Dermis blood vessel endothelial cell (primary cell): ENCODE measurements at places on chromosomes 5 and 9. TPM values are rescaled to one million over a fixed set of nuclear protein-coding genes. Genes with fewer than 3 reads are reported as not detected.

The PCA3 gene
- under 0.01 and 0.33 TPM in 2 replicates for total RNA-seq

The GCNT4 gene
- 0.19 and 0.34 TPM in 2 replicates for total RNA-seq

The CDC20B gene
- total RNA-seq = 0.05 TPM in 1 of 2 replicates, not detected in the other

The DAB2 gene
- 118 and 129 TPM in 2 replicates for total RNA-seq

The TYRP1 gene
- total RNA-seq = 0.23 and 0.85 TPM in 2 replicates

The BARHL1 gene
- total RNA-seq = not detected in 2 replicates

DNA sequence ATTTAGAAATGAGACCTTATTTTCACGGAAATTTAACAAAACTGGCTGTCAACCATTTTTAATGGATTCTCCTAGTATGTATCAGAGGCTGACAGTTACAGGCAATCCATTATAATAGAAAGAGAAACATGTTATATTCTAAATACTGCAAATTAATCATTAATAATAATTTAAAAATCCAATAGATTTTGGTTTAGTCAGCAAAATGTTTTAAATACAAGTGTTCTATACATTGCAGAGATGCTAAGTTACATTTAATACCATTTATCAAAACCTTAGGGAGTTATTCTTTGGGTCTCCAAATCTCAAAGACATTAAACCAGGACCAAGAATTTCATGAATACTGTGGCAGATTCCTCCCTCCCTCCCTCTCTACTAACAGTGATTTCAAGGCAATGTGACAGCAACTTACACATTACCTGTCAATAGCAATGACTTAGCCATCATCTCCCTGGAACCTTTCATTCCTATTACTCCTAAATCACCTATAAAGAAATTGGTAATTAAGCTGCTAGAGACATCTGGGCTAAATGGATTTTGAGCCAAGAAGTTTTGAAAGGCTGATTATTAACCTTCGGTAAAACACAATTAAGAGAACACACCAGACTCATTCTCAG is 768.5 kb upstream of the DMAC1 start:
- DNase-seq = no peak

GRCh38 chr5:170365011-170365410 is 24.2 kb downstream of the KCNMB1 start:
- no peak for DNase-seq

GRCh38 chr5:135592312-135593045 is 13.7 kb upstream of the CXCL14 start:
- no peak for DNase-seq

DNA sequence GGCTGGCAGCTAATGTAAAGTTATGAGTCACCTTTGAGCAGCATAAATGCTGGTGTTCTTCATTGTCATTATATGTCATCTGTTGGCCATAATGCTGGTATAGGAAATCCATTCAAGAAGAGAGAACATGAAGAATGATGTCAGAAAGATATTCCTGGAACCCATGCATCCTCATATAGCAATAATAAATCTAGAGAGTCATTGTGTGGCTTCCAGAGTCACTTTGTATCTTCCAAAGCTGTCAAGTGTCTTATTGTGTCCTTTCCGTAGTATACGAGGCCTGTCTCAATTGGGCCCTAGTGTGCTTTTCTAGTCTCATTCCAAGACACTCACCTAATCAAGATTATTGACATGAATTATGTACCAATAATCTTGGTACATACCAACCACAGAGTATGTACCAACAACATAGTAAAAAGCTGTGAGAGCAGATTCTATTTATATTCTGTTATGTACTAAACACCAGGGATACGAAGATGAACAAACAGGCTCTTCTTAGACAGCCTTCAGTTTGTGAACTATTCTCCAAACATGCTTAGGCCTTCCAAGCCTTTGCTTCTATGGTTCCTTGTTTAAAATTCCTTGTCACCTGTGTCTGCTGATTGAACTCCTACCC is 110.1 kb downstream of the ERCC6L2 start:
- DNase-seq = no peak
